ENCODE measurements at places on chromosomes 12 and 14.

DNA sequence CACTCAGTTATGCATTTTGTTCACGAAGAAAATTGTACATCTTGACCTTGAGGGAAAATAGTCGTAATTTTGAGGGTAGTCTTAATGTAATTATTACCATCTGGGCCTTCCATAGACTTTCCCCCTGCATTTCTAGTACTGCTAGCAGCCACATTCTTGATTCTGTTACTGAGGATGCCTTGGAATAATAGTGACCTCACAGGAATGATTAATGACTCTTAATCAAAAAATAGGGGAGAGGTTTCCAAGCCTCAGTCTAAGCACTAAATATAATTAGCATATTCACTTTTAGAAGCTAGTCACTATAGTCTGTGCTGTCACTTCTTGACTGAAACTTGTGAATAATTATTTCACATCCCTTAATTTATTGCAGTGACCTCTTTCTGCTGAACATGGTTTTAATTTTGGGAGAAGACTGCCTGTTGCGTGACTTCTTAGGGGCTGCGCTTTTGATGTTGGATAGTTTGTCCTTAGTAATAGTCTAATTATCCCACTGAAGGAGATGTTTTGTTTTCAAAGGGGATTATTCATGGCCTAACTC, 400.5 kb downstream of the ADAMTS20 start:
- DNase-seq = peak; percentile 87

- no peak for DNase-seq
Measured at GRCh38 chr14:64994540-64994939, 7.8 kb downstream of the FNTB start.

DNA sequence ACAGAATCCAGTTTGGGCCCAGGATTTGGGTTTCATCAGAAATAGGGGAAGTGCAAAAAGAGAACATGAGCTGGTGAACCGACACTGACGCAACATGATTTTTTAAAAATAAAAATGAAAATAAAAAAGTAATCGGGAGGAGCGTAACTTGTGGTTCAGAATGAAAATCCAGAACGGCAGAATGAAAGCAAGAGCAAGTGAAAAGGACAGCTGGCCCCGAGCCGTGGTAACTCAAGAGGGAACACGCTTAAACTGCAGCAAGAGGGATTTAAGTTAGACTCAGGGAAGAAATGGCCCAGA, 1.6 kb downstream of the SLC6A12 start:
- DNase-seq = no peak

DNA sequence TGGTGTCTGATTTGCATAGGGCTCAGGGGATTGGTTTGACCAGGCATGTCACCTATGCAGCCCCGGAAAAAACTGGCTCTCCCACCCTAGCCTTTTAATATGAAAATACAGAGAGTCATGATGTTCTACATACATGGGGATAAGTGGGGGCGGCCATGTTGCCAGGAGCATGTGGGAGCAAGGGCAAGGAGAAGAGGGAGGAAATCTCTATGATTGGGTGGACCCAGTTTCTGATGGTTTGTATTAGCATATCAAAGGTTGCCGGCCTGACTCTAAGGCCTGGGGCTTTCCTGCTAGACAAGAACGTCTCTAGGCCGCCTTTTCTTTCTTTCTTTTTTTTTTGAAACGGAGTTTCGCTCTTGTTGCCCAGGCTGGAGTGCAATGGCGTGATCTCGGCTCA, 123.4 kb upstream of the CPSF6 start:
- DNase-seq = no peak

Data from fibroblast of skin of left quadriceps (primary cell).